ENCODE measurements at places on chromosomes 12 and 14.

- DNase-seq = no peak
These were observed 10.7 kb downstream of the UBE3B start for GRCh38 chr12:109488051-109488665.

- DNase-seq = no peak
These were observed 34.3 kb downstream of the KLRD1 start for GRCh38 chr12:10341892-10342509.

- no peak for DNase-seq
These were observed 40.8 kb upstream of the SPTLC2 start for GRCh38 chr14:77657280-77657679.

DNA sequence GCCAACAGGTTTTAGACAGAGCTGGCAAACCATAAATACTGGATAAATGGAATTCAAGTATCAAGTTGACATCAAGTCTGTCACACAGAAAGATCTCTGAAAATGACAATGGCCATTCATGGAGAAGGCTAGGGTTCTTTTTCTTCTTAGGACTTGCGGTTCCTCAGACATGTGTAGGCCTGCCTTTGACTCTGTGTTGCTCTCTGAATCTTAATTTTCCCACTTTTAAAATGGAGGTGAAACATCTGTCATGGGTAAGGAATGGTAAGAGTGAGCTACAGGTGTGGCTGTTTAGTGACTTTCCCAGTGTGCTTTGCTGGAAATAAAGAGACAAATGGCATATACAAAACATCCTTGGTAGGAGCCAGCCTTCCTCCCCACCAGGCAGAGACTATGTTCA, 79.2 kb downstream of the PTCSC3 start:
- DNase-seq = no peak

GRCh38 chr14:101402936-101403660, 158.2 kb upstream of the DIO3 start:
- no peak for DNase-seq

DNA sequence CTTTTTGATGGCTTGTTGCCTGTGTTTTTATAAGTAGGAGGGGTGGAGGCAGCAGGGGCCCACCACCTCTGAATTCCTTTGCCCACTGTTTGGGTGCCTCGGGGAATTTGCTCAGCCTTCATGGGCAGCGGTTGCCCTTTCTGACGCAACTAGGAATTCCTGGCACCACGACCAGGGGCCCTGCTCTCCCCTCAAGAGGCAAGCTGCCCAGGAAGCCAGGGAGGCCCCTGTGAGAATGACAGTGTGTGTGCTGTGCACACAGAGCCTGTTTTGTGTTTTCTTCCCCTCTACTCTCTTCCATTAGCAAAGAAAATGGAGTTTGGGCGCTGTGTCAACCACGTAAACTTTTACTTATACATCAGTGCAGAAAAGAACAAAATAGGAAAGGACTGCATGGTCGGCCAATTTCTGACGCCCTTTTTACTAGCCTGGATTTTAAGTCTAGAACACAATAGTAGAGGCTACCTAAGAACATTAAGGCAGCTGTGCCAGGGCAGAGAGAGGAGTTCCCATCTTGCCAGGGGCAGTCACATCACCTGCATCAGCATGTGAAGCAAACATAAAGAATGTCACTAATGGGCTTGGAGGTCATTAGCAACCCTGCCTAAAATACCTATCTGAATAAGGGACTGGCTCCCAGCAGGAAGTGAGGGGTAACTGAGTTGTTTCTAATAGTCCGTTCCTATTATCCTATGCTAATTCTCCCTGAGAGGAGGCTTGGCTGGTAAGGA, 17.9 kb upstream of the PTGR2 start:
- no peak for DNase-seq

- no peak for DNase-seq
These were observed 282.0 kb upstream of the PPFIA2 start for GRCh38 chr12:82040987-82041743.

GRCh38 chr14:77088219-77088618, 9.8 kb upstream of the CIPC start:
- DNase-seq = no peak

DNA sequence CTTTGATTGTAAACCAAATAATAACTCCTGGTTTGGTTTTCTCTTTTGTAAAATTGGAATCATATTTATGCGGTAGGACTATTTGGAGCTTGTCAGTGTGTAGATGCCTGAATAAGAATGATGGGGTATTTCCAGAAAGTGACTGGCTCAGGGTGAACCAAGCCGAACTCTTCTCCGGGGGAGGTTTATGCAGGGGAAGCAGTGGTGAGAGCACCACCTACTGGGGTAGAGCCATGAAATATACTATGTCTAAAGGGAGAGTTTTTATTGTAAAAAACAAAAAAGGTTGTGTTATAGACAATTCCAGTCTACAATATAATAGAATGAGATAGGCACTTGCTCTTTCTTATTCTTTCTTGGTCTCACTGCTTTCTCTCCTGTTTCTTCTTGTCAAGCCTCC, 222.9 kb upstream of the SLC16A7 start:
- DNase-seq = no peak

DNA sequence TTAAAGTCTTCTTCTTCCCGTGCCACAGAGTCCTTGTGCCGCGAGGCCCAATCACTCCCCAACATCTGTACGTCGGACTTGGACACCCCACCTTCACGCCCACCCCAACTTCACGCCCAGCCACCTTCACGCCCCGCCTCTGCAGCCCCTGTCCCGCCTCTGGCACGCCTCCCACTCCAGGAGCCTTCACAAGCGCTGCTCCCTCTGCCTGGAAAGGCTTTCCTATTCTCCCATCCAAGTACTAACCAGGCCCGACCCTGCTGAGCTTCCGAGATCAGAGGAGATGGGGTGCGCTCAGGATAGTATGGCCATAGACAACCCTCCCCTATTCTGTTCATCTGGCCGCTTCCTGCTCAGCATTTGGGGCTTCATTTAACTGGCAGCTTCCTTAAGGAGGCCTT, 17.3 kb upstream of the EIF5 start:
- no peak for DNase-seq

- no peak for DNase-seq
These were observed 30.5 kb upstream of the SLC10A1 start for GRCh38 chr14:69827560-69827959.

GRCh38 chr14:42057111-42057510, 450.4 kb downstream of the LRFN5 start:
- DNase-seq = no peak

GRCh38 chr14:102205560-102205959, 65.9 kb downstream of the WDR20 start:
- DNase-seq = no peak

GRCh38 chr12:6113691-6114475, 10.6 kb downstream of the VWF start:
- DNase-seq = no peak

- DNase-seq = no peak
These were observed 4.1 kb downstream of the TPH2 start for GRCh38 chr12:71942703-71943102.

DNA sequence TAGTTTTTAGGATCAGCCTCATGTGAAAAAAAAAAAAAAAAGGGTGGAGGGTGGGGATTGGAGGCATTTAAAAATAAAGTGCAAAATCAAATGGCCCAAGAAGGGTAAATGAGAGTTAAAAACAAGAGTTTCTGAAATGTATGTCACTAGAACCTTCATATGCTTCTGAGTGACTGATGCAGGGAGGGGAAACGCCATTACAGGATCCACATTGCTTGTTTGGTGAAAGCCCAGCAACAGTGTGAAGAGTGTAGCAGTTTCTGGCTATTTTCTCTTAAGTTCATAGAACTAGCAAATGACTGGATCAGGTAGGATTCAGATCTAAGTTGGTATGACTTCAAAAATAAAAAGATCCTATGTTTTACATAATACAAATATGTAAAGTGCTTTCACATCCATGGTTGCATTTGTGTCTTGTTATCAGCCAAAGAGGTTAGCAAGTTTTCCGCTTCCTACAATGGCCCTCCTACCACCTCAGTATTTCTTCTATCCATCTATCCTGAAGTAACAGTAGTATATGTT, 2.9 kb downstream of the CHPT1 start:
- no peak for DNase-seq

DNA sequence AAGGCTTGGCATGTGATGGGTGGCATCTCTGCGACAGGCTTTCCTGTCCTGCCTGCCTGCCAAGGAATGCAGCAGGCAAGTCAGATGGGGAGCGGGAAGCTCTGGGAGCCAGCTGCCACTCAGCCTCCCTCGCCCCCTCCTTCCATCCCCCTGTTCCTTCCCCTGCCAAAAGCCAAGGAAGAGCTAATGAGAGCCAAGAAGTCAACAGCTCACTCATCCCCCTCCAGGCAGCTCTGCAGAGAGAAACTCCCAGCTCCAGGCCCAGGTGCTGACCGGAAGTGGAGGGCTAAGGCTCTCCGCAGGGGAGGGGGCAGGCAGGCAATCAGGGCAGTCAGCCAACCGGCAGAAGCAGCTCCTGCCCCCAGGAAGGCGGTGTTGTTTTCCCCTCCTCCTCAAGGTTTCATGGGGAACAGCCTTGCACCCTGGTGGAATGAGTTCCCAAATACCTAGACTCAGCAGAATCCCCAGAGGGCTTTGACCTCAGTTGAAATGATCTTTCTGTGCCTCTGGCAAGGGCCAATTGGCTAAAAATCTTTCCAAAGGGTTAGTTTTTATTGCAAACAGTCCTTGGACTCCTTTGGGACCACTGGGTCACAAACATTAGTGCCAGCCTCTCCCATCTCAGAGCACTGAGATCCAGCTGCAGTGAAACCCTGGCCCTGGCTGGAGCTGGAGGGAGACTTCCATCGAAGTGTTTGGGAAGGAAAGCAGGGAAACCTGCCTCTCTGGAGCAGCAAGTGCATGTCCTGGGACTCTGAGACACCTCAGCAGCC, 349.1 kb downstream of the DPF3 start:
- no peak for DNase-seq

DNA sequence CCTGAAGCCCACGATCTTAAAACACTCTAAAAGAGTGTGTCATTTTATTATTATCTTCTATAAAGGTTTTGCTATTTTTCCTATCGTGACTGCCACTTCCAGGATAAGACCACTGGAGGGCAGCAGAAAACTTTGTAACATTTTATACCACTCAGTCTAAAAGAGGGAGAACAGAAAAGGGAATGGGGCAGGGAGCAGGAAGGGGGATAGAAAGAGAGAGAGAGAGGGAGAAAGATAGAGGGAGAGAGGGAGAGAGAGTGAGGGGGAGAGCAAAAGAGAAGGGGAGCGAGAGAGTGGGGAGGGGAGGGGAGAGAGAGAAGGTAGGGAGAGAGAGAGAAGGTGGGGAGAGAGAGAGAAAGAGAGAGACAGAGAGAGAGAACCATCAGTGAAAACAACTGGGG, 2.0 kb upstream of the ART4 start:
- DNase-seq = peak; percentile 17

GRCh38 chr12:69330475-69331473, 17.4 kb upstream of the LYZ start:
- peak; percentile 21 for DNase-seq

GRCh38 chr14:99258876-99259726, 12.9 kb downstream of the BCL11B start:
- no peak for DNase-seq

DNA sequence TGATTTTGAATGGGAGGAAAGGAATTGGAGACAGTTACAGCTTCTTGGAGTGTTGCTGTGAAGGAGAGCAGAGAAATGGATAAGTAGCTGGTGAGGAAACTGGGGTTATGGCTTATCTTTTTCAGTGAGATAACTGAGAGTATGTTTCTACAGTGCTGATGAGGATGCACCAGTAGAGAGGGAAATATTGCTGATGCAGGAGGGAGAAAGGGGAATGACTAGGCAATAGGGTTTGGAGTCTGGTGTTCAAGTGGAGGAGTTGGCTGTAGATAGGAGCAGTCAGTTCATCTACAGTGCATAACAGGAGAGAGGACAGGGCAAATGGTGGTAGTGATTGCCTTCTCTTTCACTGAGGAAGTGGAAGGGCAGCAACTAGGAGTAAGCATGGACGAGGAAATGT, 33.0 kb downstream of the SPATS2 start:
- no peak for DNase-seq

DNA sequence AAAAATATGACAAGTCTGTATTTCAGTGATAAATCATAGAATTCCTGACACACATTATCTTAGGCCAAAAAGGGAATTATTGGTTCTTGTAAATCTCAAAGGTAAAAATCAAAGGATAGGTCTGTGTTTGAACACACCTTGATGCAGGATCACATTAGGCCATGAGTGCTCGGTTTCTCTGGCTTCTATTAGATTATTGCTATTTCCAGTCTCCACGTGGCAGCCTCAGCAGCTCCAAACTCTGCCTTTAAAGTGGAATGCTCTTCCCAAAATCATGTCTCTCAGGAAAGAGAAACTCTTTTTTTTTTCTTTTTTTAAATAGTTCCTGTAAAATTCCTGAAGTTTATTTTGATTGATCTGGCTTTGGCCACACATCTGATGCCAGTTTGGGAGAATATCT, 105.6 kb upstream of the FRMD6 start:
- no peak for DNase-seq

- no peak for DNase-seq
These were observed 286 bp downstream of the PPP4R3A start for GRCh38 chr14:91509878-91510170.

GRCh38 chr14:103899833-103900232, 28.4 kb upstream of the TDRD9 start:
- no peak for DNase-seq

DNA sequence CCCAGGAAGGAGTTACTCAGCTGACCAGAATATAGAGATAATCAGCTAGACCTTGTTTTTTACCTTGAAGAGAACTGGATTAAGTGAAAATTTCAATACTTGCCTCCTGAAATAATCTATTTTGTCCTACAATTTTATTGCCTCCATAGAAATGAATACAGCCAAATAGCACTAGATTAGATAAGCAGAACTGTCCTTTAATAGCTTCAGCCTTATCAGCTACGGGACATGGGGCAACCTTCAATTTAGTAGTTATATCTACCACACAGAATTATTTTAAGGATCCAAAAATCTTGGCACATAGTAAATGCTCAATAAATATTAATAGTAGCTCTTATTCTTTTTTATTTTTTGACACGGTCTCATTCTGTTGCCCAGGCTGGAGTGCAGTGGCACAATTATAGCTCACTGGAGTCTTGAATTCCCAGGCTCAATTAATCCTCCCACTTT, 67.2 kb upstream of the PLEKHG3 start:
- no peak for DNase-seq

- no peak for DNase-seq
These were observed 12.4 kb downstream of the LGR5 start for GRCh38 chr12:71452006-71452405.

DNA sequence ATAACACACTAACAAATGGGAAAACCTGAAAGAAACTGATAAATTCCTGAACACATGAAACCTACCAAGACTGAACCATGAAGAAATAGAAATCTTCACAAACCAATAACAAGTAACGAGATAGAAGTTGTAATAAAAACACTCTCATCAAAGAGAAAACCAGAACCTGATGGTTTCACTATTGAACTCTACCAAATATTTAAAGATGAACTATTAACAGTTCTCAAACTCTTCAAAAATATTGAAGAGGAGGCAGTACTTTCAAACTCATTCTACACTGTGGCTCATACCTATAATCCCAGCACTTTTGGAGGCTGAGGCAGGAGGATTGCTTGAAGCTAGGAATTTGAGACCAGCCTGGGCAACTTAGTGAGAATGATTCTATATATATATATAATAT, 48.4 kb upstream of the TMTC2 start:
- no peak for DNase-seq

GRCh38 chr12:52434081-52434733, at the start of gene KRT75:
TSS of gene KRT75 (minus strand) at chr12:52434371. CDS start at chr12:52434304, 67 bp downstream.
- DNase-seq = no peak

GRCh38 chr12:53777936-53778644, 26.3 kb upstream of the CISTR start:
- no peak for DNase-seq

Data from stimulated activated CD8-positive, alpha-beta memory T cell treated with anti-CD3 and anti-CD28 coated beads, Interleukin-7, amount 100 ng/mL, for 4 hours (primary cell).